GM23248 (cell line): ENCODE measurements at places on chromosomes 4 and X. TPM values are rescaled to one million over a fixed set of nuclear protein-coding genes. Genes with fewer than 3 reads are reported as not detected.
A peak's percentile ranks its signal among the peaks of the same experiment; 100 is the strongest.

The EFNB1 gene
- total RNA-seq, result 12.6 and 15.8 TPM in 2 replicates

The WNK3 gene
- 0.43 and 0.63 TPM in 2 replicates for total RNA-seq

The MSX1 gene
- total RNA-seq, result 26.1 and 32.1 TPM in 2 replicates

- peak; percentile 61 for DNase-seq
Measured at GRCh38 chr4:108794136-108794535, 31.3 kb upstream of the ETNPPL start.

GRCh38 chr4:104818579-104818978 lies 323.9 kb upstream of the CXXC4 start:
- no peak for DNase-seq

DNA sequence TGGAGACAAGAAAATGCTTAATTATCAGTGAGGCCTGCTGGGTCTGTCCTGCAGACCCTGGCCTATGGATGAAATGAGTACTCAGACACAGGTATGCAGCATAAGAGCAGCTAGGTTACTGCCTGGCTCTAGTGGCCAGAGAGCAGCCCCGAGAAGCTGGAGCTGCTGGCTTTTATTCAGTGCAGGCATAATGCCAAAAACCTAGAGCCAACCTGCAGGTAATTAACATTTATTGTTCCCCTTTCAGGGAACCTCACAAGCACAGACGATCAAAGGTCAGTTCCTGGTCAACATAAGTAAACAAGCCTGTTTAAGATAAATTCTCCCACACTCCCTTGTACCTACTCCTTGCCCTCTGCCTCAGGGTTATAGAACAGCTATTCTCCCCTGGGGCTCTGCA lies 13.3 kb downstream of the IDS start:
- DNase-seq, result no peak

GRCh38 chr4:112284662-112285411 lies 867 bp downstream of the TIFA start:
- DNase-seq, result peak; percentile 50

- no peak for DNase-seq
Measured at GRCh38 chr4:115278830-115279229, 165.4 kb upstream of the NDST4 start.

DNA sequence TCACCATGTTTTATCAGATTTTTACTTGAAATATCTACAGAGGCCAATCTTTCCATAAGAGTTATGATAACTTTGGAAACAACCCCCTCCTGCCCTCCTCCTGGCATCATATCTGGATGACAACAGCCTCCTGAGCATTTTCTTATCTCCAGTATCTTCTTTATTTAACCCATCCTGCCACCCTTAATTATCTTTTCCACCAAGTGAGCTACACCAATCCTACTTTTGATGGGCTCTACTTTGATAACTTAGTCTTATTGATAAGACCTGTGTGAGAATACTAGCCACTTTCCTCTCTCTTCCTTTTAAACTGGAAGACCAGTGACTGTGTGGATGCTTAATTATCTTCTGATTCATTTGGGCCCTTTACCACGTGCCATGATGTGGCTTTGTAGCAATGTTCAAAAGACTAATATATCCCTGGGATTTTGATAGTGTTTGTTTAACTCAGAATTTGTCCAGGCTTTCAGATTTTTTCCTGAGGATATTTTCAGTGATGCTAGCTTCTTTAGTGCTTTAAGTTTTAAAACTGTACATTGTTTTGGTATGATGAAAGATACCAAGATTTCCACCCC lies 330.1 kb upstream of the GIMD1 start:
- no peak for DNase-seq

DNA sequence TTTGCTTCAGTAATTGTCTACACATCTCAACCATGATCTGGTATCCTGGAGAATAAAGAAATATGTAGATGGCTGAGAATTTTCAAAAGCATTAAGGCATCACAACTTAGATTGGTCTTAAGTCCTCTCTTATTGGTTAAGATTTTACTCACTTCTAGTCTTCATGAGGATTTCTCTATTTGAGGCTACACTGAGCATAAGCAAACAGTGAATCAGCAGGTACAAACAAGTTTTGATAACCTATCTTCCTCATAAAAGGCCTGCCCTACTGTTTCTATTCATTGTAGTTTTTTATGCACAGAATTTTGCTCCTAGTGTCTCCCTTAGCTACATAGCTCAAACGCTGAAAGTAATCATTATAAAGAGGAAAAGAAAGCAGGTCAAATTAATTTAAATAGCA lies 460.7 kb upstream of the RPS6KA3 start:
- DNase-seq, result no peak

GRCh38 chr4:95377366-95377900 lies 171.3 kb downstream of the UNC5C start:
- DNase-seq, result no peak

DNA sequence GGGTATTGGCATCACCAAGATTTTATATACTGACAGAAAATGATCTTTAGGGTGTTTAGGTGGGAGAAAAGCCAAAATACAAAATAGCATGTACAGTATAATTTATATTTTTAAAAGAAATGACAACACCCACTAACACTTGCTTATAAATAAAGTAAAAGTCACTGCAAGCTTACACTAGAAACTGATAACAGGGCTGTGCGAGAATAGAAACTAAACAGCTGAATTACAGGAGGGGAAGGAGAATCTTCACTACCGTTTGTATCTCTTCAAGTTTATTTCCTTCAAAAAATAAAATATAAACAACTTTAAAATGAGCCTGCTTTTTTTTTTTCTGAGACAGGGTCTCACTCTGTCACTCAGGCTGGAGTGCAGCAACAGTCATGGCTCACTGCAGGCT lies 22.8 kb downstream of the GRSF1 start:
- no peak for DNase-seq
